ENCODE measurements at places on chromosomes 16 and 17. TPM values are rescaled to one million over a fixed set of nuclear protein-coding genes. Genes with fewer than 3 reads are reported as not detected.
A peak's percentile ranks its signal among the peaks of the same experiment; 100 is the strongest.

- H3K27me3 ChIP-seq, result no peaks in the 10 kb centered on the region
- no peaks in the 10 kb centered on the region for H3K36me3 ChIP-seq
- DNase-seq, result no peak
- peak overlapping the region; percentile 79 for H3K27ac ChIP-seq
Observed at GRCh38 chr16:84643674-84644073, 4.6 kb upstream of the KLHL36 start.

PIRT gene
- not detected for total RNA-seq

GDE1 gene
- total RNA-seq, result 80.9 TPM

DNA sequence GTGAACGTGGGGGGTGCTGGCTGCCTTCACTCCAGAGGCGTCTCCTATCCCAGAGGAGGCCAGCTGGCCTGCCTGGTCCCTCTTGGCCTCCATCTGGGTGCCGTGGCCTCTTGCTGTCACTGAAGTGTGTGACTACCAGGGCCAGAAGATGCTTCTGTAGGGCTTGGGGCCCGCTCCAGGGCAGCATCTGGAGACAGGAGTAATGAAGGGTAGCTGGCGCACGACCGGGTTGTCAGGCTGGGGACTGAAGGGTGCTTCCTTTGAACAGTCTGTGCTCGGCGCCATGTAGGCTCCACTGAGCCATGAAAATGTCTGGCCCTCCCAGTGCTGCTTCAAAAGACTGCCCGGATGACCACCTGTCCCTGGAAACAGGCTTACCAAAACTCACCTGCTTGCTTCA is 31.3 kb downstream of the ASIC2 start:
- H3K4me1 ChIP-seq, result no peaks in the 10 kb centered on the region
- peak; percentile 3 for DNase-seq
- no peak overlapping the region for H3K27ac ChIP-seq
- no peak overlapping the region for H3K4me3 ChIP-seq
- H3K27me3 ChIP-seq, result no peaks in the 10 kb centered on the region
- H3K36me3 ChIP-seq, result no peaks in the 10 kb centered on the region

DNA sequence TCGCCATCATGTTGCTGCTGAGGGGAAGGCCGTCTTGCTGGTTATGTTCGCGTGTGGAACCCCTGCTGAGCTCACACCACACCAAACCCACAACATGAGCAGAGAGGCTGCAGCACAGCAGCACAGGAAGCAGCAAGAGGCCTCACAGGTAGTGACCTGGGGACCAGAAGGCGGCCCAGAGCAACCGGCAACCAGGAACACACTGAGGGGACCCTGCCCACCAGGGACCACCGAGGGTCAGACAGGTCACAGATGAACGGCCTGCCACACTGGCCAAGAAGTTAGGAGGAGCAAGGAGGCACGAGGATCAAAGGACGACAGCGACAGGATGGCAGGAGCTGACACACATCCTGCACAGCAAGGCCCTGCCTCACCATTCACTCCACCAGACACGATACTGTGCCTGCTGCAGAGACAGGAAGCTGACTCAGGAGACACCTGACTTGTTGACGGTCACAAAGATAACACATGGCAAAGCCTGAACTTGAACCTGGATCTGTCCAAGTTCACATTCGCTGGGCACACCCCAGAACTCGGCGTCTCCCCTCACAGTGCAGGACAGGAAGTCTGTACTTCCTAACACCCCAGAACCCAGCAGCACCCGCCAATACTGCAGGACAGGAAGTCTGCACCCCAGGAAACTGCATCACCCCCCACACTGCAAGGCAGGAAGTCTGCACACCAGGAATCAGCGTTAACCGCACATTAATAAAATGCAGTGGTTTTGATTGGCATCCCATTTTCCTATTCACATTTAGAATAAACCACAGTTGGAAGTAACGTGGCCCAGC is 98.5 kb downstream of the ZNF778 start:
- H3K4me3 ChIP-seq, result no peak overlapping the region
- H3K27me3 ChIP-seq, result no peaks in the 10 kb centered on the region
